ENCODE measurements at places on chromosomes 13 and 19. TPM values are rescaled to one million over a fixed set of nuclear protein-coding genes. Genes with fewer than 3 reads are reported as not detected.

The LYL1 gene
- 58.7 TPM for total RNA-seq

The OR10H5 gene
- not detected for total RNA-seq

The EDDM13 gene
- total RNA-seq, result 0.47 TPM

The LILRB4 gene
- not detected for total RNA-seq

The PSG5 gene
- not detected for total RNA-seq

The CASP14 gene
- total RNA-seq, result not detected

The RASAL3 gene
- 4.7 TPM for total RNA-seq

The VN1R4 gene
- total RNA-seq, result not detected

The IZUMO4 gene
- 0.85 TPM for total RNA-seq

The LHB gene
- total RNA-seq, result 0.19 TPM

The IGFL2 gene
- total RNA-seq, result not detected

The STOML3 gene
- not detected for total RNA-seq

The USHBP1 gene
- 11.4 TPM for total RNA-seq

The ZNF580 gene
- 1.7 TPM for total RNA-seq

The ZNF560 gene
- 0.47 TPM for total RNA-seq

The ZNF99 gene
- total RNA-seq, result not detected

The SGCG gene
- total RNA-seq, result 0.56 TPM

The MBD3L2 gene
- not detected for total RNA-seq

The OR7C2 gene
- total RNA-seq, result not detected

The TPTE2 gene
- not detected for total RNA-seq

The SLC6A16 gene
- 0.09 TPM for total RNA-seq

The GGACT gene
- total RNA-seq, result 5.0 TPM

The TEKTIP1 gene
- not detected for total RNA-seq

The GJB2 gene
- total RNA-seq, result not detected

The ATP1A3 gene
- total RNA-seq, result not detected

All from endothelial cell of coronary artery (primary cell).